B cell (primary cell): ENCODE measurements at places on chromosomes 7 and 10. TPM values are rescaled to one million over a fixed set of nuclear protein-coding genes. Genes with fewer than 3 reads are reported as not detected.

- DNase-seq, result no peak
These were observed 183.3 kb downstream of the STK31 start for GRCh38 chr7:23893176-23893941.

EBF3 gene
- not detected in 2 replicates for polyA plus RNA-seq

DNA sequence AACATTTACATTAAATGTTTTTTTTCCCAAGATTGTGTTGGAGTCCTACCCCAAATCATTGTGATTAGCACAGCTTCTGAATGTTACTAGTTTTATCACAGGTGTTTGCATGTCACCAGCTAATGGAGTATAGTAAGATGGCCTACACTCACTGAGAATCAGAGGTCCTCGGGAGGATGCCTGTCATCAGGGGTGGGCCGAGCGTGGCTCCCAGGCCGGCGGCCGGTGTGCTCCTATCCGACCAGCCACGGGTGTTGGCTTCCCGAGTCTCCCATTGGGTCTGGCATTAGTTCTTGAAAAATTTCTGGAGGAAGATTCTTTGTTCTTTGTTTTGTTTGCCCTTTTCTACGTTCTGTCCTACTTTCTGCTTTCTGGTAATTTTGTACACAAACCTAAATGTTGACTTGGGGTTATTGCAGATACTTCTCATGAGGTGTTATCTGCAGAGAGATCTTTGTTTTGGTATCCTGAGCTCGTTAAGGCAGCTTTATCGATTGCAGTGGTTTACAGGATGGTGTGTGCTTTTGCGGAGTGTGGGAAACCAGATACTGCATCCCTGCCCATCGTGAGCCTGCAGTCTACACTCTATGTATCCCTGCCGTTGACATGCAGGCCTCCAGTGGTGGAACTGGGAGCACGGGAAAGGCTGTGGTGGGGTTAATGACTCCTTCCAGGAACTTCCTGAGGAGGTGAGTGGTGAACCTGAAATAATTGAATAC, 67.3 kb upstream of the DNAJB6 start:
- no peak for DNase-seq

GRCh38 chr10:13924040-13924725, 337.4 kb downstream of the PRPF18 start:
- no peak for DNase-seq

DNA sequence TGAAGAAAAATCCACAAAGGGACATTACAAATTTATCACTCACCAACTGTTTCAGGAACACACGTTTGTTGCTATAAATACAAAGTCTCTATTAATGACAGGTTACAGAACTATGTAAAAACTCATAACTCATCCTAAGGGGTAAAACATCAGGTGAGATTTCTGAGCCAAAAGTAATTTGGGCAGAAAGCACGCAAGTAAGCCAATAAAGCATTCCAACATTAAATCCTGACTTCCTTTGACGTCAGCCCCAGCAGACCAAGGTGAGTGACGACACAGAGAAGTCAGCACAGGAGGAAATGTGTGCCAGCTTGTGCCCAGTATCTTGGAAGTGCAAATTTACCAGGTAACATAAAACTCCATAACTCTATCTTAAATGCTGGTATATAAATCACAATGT, 45.7 kb downstream of the IMMP2L start:
- DNase-seq, result no peak

- no peak for DNase-seq
These were observed 409.5 kb downstream of the SDK1 start for GRCh38 chr7:3710531-3710930.

LIPM gene
- polyA plus RNA-seq, result not detected in 2 replicates

GRCh38 chr7:16670731-16671344, 24.9 kb downstream of the BZW2 start:
- DNase-seq, result no peak

DNA sequence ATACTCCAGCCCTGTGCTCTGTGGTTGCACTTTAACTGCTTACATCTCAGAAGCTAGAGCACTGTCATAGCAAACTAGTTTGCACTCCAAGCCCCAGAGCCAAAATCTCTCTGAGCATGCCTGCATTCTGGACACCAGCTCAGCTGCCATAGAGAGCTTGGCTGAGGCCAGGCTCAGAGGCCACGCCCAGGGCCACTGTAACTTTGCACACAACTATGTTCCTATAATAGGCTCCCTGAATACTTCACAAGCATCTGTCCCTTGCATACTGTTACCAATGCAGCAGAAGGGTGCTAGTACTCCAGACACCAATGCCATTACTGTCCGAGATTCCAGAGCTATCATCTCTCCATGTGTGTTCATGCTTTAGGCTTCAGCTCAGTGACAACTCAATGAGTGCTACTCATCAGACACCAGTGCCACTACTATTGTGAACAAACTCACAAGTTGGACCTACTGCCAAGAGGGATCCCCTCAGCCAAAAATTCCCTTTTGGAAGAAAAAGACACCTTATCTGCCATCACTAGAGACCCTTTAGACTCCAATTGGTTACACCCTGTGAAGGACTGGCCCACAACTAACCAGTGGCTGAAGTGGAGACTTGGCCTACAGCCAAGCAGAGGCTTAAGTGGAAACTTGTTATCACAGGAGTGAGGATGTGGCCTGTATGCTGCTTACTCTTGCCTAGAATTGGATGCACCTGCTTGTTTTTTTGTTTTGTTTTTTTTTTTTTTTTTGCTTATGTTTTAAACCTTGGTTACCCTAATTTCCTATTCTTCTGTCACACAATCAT, 211.6 kb upstream of the MAGI2 start:
- DNase-seq, result no peak

DNA sequence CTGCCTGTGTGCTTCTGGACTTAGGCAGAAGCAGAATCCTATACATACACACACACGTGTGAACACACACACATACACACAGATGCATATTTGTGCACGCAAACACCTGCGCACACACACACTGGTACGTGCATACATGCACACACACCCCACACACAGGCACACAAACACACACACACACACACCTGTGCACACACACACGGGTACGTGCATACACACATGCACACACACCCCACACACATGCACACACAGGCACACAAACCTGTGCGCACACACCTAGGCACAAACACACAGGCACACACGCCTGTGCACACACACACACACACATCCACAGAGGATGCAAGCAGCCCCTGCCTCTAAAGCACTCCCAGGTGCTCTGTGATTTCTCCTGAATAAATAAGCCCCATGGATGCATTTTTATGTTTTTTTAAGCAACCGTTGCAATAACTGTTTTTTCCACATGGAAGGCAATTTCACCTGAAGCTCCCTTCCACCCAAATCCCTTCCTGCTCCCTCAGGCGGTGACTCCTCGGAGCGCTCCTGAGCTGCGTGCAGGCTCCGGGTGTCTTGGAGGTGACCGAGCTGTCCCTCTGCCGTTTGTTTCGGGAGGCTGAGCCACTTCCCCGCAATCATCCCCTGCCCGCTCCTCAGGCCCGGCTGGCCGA, 41.5 kb upstream of the PDGFA start:
- no peak for DNase-seq

DNA sequence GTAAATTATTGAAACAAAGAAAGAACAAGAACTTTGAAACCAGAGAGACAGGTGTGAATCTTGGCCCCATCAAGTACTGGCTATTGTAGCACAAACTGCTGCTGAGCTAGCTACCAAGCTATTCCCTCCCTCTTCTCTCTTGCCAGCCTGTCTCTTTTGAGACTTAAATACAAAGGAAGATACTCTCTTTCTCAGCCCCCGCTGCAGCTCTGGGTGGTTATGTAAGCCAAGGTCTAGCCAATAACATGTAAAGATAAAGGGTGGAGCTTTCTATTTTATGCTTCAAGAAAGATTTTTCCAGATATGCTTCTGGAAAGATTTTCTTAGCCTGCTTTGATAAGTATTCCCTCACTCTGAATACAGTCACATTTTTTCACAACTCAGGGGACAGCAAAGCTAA, 17.2 kb downstream of the BAZ1B start:
- no peak for DNase-seq

- no peak for DNase-seq
These were observed 18.6 kb upstream of the VCL start for GRCh38 chr10:73979141-73979808.
